Astrocyte of the hippocampus (primary cell): ENCODE measurements at places on chromosomes 16 and 17.

GRCh38 chr17:72928454-72929136, 163.9 kb downstream of the SLC39A11 start:
- no peak for DNase-seq

DNA sequence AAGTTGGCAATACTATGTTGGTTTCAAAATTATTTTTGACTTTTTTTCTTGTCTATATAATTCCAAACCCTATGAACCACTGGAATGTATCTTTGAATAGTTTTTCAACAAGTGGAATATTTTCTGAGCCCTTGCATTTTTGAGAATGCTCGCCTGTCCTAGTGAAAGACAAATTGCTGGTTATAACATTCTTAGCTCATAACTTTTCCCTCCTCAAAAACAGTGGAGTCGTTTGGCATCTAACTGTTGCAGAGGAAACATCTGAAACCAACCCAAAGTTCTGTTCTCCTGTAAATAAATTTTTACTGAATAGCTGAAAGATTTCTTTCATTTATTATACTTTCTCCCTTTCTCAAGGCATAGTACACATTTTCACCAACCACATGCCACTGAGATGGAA, 11.3 kb upstream of the COX10 start:
- peak; percentile 53 for DNase-seq

DNA sequence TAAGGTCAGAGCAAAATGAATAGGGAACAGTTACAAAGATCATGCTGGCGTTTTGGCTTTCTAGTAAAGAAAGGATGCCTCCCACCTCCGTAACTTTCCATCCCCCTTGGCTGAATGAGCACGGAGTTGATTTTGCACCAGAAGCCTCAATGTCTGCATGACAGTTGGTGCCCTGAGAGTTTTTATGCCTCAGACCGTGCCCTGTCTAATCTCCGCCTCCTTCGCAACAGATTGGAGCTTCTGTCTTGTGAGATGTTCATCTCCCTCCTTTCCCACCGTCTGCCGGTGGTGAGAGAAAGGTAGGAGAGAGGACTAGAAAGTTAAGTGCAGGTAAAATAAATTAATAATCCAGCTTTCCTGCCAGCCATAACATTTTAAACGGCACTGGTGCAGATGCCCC, 1.9 kb downstream of the HS3ST4 start:
- no peak for DNase-seq

DNA sequence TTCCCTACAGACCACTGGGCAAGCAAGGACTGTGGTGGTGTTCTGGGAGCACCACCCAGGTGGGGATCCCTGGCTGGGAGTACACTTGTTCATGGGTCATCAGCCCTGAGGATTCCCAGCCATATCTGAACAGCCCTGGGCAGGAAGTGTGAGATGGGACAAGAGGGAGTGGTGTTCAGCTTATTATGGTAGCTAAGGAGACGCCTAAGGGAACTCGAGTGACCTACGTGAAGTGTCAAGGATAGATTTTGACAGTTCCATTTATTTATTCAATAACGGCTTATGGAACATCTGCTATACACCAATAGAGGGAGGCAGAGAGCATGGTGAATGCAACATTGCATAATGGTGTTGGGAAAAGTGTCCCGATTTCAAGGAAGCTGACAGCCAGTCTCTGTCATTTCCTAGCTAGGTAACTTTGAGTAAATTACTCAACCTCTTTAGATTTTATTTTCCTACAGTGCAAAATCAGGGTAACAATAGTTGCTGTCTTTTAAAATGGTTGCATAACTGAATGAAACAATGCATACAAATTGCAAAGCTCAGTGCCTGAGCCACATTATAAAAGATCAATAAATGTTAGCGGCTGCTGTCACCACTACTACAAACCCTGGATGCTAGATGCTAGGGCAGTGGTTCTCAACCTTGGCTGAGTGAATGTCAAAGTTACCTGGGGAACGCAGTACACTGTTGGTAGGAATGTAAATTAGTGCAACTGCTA, 534.1 kb downstream of the GRIN2A start:
- peak; percentile 57 for DNase-seq

- no peak for DNase-seq
Observed at GRCh38 chr17:50775926-50776325, 8.6 kb upstream of the ANKRD40CL start.

GRCh38 chr17:44820631-44821212, 9.4 kb downstream of the GJC1 start:
- peak; percentile 91 for DNase-seq

DNA sequence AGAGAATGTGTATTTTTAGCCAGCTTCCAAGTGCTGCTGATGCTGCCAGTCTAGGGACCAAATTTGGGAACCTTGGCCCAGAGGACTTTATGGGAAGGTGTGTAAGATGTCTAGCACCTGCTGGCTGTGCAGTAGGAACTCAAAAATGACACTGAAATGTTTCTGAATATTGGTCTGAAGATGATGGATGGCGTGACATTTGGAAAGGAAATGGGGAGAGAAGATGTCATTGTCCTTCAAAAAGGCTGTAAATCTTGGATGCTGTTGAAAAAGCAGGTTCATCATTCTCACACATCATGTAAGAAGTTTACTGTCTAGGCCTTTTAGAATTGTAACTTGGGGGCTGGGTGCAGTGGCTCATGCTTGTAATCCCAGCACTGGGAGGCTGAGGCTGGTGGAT, 6.7 kb downstream of the EPN2 start:
- no peak for DNase-seq

DNA sequence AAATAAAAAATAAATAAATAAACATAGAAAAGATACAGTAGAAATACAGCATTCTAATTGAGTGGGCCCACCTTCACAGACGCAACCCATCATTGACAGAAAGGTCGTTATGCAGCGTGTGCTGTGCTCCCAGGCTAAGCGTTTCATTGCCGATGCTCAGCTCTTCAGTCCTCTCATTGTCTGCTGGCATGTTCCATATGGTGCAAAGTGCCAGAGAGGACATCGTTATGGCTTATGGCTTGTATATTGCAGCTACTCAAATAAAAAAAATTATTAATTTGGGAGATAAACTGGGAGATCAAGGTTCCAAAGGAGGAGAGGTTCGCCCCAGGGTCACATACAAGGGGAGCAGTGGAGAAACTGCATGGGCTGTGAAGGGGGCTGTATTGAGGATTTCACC, 11.3 kb upstream of the UBALD2 start:
- DNase-seq, result no peak

DNA sequence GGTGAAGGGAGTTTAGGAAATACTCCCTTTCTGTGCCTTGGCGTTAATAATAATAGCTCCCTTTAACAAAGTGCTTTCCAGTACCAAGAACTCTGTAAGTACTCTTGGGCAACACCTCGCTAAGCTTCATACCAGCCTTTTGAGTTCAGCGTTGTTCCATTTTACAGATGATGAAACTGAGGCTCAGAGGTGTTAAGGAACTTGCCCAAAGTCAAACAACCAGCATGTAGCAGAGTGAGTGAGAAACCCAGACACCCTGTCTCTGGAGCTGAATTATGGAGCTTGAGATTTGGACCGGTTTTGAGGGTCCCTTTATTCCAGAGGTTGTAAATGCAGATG, 607 bp downstream of the KATNIP start:
- DNase-seq, result no peak

DNA sequence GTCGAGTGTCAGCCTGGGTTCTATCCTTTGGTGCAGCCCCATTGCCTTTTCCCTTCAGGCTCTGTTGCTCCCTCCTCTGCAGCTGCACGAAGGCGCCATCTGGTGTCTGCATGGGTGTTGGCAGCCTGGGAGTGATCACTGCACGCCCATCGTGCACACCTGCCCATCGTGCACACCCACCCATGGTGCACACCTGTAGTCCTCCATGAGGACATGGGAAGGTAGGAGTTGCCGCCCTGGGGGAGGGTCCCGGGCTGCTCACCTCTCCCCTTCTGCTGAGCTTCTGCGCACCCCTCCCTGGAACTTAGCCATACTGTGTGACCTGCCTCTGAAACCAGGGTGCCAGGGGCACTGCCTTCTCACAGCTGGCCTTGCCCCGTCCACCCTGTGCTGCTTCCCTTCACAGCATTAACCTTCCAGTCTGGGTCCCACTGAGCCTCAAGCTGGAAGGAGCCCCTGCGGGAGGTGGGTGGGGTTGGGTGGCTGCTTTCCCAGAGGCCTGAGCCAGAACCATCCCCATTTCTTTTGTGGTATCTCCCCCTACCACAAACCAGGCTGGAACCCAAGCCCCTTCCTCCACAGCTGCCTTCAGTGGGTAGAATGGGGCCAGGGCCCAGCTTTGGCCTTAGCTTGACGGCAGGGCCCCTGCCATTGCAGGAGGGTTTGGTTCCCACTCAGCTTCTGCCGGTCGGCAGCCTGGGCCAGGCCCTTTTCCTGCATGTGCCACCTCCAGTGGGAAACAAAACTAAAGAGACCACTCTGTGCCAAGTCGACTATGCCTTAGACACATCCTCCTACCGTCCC, 2.9 kb downstream of the CTRL start:
- peak; percentile 79 for DNase-seq

DNA sequence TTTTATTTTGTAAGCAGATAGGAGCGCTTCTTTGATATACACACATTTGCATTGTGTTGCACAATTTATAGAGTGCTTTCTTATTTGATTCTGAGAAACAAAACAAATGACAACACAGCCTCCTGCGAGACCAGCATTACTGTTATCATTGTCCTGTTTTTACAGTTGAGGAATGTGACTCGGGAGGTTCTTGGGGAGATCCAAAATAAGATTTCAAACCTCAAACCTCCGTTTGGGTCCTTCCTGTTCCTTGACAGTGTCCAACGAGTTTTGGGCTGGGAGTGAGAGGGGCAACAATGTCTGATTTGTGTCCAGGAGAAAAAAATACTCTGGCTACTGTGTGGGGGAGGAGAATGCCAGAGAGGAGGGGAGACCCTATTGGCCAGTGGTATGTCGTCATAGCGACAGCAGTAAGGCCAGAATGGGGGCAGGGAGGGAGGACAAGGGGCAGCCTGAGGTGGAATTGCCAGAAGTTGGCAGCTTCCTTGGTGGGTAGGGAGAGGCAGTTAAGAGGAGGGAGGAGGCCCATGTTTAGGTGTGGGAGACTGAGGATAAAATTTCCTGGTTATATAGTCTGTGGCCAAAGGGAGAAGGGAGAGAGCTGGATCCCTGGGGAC, 45.5 kb downstream of the TMEM132E start:
- DNase-seq, result no peak

- peak; percentile 47 for DNase-seq
Observed at GRCh38 chr16:82509691-82510430, 116.9 kb upstream of the CDH13 start.

- DNase-seq, result no peak
Observed at GRCh38 chr17:77382966-77383612, 242.3 kb downstream of the SEC14L1 start.

DNA sequence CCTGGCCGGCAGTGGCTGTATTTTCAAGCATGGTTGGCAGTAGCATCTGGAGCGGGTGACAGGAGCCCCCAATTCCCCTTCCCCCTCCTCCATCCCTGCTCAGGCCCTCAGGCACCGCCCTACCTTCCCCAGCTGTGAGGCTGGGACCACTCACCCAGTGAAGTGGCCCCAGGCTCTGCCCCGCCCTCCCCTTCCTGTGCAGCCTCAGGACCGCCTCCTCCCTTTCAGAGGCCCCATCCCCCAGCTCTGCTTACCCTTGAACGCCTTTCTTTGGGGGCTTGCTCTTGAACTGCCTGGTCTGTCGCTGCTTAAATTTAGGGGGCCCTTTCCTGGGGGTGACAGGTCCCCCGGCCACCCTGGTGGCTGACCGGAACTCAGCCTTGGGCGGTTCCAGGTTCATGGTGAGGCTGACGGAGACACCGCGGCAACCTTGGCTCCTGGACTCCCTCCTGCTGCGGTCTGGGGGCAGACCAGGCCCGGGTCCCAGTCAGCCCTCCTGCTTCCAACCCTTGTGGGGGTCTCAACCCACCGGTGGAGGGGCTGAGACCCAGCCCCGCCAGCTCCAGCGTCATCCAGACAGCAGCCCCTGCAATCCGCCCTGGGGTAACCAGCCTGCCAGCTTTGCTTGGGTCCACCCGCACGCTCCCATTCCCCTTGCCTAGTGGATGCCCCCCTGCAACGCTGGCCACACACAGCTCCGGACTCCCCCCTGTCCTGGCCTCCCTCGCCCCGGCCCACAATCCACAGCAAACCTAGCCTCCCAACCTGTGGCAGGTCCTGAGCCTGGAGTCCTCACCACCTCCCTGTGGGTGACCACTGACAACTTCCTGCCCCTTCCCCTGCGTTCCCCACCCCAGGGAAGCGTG, 3.2 kb downstream of the PDE6G start:
- DNase-seq, result no peak

- DNase-seq, result no peak
Observed at GRCh38 chr17:64974750-64975317, 55.6 kb upstream of the LRRC37A3 start.

- DNase-seq, result peak; percentile 76
Observed at GRCh38 chr16:87407511-87408112, 15.5 kb downstream of the MAP1LC3B start.

DNA sequence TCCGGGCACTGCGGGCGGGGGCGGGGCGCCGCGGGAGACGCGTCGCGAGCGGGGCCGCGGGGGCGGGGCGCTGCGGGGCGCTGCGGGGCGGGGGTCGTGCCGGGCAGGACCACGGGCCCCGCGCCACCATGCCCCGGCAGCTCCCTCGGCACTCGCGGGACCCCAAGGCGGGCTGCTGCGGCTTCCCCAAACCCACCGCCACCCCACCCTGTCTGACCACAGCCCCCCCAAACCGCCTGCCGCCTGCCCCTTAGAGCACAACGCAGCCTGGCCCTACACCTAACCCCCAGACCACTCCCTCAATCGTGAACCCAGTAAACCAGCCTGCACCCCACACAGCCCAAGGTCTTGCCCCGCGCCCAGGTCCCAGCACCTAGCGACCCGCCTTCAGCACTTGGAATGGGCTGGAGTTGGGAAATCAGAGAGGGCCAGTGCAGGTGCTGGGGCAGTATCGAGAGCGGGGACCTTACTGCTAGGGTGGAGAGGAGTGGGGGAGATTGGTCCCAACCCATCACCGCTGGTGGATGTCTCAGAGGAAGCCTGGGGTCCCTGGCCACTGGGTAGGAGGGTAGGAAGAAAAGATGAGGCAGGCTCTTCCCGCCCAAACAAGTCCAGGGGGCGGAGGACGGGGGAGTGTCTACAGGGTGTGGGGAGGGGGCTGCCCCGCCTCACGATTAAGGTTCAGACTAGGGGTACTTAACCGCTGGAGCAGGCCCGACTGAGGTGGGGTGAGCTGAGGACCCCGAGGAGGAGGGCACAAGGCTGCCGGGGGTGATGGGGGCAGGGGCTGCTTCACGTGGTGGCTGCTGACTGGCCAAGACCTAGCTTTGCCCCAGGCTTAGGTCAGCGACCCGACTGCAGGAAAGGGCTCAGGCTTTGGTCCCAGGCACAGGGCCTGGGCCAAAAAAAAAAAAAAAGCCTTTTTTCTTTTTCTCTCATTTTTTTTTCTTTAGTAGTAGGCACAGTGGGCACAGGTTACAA, 539 bp upstream of the VAMP2 start:
- DNase-seq, result no peak
